Uterus (tissue), 4 donors: ENCODE measurements at places on chromosomes 12 and 14. TPM values are rescaled to one million over a fixed set of nuclear protein-coding genes. Genes with fewer than 3 reads are reported as not detected.
A peak's percentile ranks its signal among the peaks of the same experiment; 100 is the strongest.

The SOCS2 gene
- total RNA-seq, result 146 TPM

The KLRC2 gene
- not detected for total RNA-seq

The AKAP3 gene
- 1.6 TPM for total RNA-seq

- H3K36me3 ChIP-seq, result no peaks in the 10 kb centered on the region
- H3K4me3 ChIP-seq, result no peak overlapping the region
- H3K27me3 ChIP-seq, result no peaks in the 10 kb centered on the region
- no peak for DNase-seq
Observed at GRCh38 chr12:121325922-121326396, 26.3 kb downstream of the ANAPC5 start.

DNA sequence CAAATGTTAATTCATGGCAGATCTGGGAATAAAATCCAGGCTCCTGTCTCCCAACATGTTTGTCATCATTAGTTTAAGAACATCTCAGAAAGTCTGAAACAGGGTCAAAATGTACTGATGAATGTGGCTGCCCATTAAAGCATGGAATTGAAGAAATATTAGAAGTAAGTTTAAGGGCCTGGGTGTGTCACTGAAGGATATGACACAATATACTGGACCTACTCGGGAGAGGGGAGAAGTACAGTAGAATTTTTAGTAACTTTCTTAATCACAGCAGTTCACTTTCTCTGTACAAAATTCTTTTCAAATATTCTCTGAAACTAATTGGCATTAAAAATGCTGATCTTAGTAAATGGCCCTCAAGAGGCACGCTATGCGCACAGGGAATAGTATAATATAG lies 185.5 kb downstream of the ETV6 start:
- no peak overlapping the region for H3K27ac ChIP-seq
- no peaks in the 10 kb centered on the region for H3K4me1 ChIP-seq
- H3K4me3 ChIP-seq, result no peak overlapping the region
- H3K36me3 ChIP-seq, result no peaks in the 10 kb centered on the region
- DNase-seq, result no peak
- no peaks in the 10 kb centered on the region for H3K27me3 ChIP-seq

- no peak for DNase-seq
- no peak overlapping the region for H3K4me3 ChIP-seq
- no peak overlapping the region for H3K27ac ChIP-seq
- H3K27me3 ChIP-seq, result no peaks in the 10 kb centered on the region
- H3K36me3 ChIP-seq, result no peaks in the 10 kb centered on the region
- no peaks in the 10 kb centered on the region for H3K4me1 ChIP-seq
Observed at GRCh38 chr12:58888131-58888783, 32.0 kb downstream of the LRIG3 start.

DNA sequence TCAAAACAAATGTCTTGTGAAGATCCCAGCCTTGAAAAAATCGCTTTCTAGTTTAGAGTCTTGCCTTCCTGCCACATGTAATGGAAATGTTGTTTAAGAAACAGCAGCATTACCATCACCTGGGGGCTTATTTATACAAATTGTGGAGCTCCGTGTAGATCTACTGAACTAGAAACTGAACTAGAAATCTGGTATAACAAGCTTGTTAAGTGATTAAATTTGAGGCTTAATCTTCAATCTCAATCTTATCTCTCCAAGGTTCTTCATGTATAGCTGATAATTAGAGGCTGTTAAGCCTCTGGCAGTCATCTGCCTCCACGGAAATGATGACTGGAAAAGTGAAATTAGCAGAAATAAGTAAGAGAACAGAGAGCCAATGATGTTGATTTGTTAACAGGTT lies 92.0 kb upstream of the FGD4 start:
- H3K4me3 ChIP-seq, result no peak overlapping the region
- no peaks in the 10 kb centered on the region for H3K4me1 ChIP-seq
- H3K36me3 ChIP-seq, result no peaks in the 10 kb centered on the region

- no peaks in the 10 kb centered on the region for H3K36me3 ChIP-seq
- no peak for DNase-seq
- no peaks in the 10 kb centered on the region for H3K4me1 ChIP-seq
- H3K4me3 ChIP-seq, result no peak overlapping the region
- no peaks in the 10 kb centered on the region for H3K27me3 ChIP-seq
Observed at GRCh38 chr12:40338071-40338470, 113.3 kb downstream of the LRRK2 start.

DNA sequence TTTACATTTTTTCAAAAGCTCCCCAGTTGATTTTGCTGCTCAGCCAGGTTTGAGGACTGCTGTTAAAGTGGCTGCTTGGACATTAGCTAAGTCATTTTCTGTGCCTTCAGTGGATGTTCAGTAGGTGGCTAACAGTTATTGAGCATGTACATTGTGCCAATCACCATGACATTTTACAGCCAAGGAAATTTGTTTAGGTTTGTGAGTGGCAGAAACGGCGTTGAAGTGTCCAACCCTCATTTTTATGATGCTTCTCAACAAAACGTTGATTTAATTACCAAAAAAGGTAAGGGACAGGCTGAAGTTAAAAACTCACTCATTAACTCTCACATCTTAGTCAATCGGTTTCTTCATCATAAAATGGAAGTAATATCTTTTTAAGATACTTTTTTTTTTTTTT lies 37.0 kb upstream of the LRIG3 start:
- H3K27ac ChIP-seq, result no peak overlapping the region
- no peaks in the 10 kb centered on the region for H3K4me1 ChIP-seq
- H3K36me3 ChIP-seq, result no peaks in the 10 kb centered on the region
- DNase-seq, result no peak

DNA sequence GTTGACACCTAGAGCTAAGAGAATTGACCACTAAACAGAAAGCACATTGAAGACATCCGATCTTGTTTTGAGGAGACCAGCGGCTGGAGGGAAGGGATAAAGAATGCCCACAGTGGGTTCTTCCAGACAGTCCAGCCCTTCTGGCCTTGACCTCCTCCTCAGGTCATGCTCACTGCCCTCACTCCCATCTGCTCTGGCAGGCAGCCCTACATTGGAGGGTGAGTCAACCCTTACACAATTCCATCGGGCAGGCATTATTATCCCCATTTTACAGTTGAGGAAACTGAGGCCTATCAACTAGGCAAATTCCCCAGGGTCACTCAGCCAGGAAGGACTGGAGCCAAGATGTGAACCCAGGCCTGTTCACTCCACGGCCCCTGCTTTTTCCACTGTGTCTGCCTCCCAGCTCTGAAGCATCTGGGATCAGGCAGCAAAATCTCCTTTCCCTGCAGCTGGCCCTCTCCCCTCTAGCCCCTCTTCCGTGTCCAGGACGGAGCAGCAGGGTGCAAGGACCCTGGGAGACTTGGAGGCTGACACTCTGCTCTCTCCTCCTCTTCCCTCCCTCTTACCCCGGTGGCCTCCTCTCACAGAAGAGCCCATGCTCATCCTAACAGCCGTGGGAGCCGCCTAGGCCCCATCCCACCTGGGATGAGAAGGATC lies 5.3 kb downstream of the SCNN1A start:
- H3K36me3 ChIP-seq, result no peaks in the 10 kb centered on the region
- H3K27me3 ChIP-seq, result no peaks in the 10 kb centered on the region
- no peak for DNase-seq
- H3K4me3 ChIP-seq, result no peak overlapping the region
- no peaks in the 10 kb centered on the region for H3K4me1 ChIP-seq

- no peak overlapping the region for H3K4me3 ChIP-seq
- no peaks in the 10 kb centered on the region for H3K36me3 ChIP-seq
Observed at GRCh38 chr12:110537605-110538409, 35.7 kb downstream of the RAD9B start.

DNA sequence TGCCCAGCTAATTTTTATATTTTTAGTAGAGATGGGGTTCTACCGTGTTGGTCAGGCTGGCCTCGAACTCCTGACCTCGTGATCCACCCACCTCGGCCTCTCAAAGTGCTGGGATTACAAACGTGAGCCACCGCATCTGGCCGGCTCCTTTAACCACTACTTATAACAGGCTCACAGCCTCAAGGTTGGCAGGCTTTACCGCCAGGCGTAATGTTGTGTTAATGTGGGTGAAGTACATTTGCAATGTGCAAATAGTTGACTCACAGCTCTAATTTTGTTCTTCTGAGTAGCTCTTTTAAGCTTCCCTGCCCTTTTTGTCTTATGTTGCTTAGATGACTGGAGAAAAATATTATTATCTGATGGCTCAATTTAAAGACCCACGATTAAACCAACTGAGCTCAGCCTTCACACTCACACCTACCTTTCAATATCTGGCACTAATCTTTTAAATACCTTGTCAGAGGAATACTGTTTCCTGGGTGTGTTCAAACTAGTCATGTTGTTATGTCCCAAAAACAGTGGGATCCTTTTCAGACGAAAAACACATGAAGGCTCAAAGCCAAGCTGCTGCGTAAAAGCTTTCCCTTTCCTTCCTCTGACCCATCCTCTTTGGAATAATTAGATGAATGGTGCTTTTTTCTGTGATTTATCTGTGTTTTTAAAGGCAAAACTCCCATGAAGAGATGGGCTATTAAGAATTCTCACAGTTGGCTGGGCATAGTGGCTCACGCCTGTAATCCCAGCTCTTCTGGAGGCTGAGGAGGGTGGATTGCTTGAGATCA lies 57.2 kb upstream of the USP44 start:
- peak; percentile 36 for DNase-seq
- no peaks in the 10 kb centered on the region for H3K36me3 ChIP-seq
- no peaks in the 10 kb centered on the region for H3K27me3 ChIP-seq
- no peak overlapping the region for H3K4me3 ChIP-seq
- H3K4me1 ChIP-seq, result no peaks in the 10 kb centered on the region
- H3K27ac ChIP-seq, result peak overlapping the region; percentile 42

DNA sequence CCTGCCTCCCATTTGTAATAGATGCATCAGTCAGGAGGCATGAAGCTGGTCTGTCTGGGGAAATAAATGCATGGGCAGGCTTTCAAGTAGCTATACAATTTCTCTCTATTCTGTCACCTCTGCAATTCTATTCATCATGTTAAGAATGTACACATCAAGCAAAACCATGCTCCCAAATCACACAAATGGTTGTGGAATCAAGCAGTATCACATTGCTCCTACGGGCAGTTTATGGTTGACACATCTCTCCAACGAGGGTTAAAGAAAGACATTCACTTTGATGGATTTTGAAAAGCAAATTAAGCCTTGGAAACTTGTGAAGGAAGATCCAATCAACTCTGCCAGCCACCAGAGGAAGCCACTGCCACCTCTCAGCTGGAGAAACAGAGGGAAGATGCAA lies 1277.4 kb upstream of the TMEM132C start:
- no peaks in the 10 kb centered on the region for H3K27me3 ChIP-seq
- DNase-seq, result no peak
- H3K4me1 ChIP-seq, result no peaks in the 10 kb centered on the region

DNA sequence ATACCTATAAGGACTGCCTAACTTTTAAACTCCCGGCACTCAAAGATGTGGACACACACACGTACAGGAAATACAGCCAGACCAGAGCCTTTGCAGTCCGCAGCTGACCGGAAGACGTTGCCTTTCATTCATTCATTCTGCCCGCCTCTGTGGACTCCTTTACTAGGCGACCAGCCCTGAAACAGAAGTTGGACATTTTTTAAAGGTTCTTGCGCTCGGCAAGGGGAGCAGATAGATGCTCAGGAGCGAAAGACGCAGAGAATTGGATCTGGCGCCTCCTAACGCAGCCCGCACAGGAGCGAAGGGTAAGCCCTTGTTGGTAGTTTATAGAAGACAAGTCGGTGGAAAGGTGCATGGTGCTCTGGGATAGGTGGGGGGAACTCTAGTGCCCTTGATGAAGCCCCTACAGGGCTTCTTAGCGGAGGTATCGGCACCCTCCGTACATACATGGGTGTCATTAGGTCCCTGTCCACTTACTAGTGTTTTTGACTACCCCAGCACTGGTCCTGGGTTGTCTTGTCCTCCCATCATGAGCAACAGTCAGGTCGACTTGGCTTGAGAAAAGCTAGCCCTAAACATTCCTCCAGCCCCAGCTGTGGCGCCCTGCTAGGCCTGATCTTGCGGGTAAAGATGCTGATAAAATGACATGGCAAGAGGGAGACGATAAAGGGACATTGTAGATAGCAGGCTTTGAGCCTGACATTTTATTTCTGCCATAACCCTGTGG lies at the start of gene KDM2B:
KDM2B (minus strand) TSS at position 65 of the 727 bp plus-strand sequence. CDS start 112 bp downstream, outside the sequence.
- peak; percentile 38 for DNase-seq
- H3K27me3 ChIP-seq, result no peaks in the 10 kb centered on the region
- no peaks in the 10 kb centered on the region for H3K4me1 ChIP-seq
- H3K27ac ChIP-seq, result peak within 1 kb of the TSS; percentile 80

DNA sequence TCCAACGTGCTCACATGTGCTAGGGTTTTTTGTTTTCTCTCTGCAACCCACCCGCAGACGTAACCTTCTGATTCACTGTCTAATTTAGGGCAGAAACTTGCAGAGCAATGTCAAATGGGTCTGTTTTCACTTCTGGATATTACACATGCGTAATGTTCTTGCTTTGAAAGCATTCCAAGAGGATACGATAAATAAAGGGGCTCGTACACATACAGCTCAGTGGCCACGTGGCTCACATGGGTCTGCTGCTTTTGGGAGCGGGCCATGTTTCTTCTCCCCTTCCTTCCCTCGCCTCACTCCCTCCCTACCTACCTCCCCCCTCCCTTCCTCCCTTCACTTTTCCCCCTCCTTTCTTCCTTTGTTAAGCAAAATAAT lies 23.4 kb downstream of the CACNA1C start:
- peak; percentile 85 for DNase-seq
- peak overlapping the region; percentile 78 for H3K27ac ChIP-seq
- no peaks in the 10 kb centered on the region for H3K27me3 ChIP-seq
- peaks cover 8% of the 10 kb centered on the region for H3K4me1 ChIP-seq
- no peak overlapping the region for H3K4me3 ChIP-seq

- H3K4me3 ChIP-seq, result no peak overlapping the region
- no peaks in the 10 kb centered on the region for H3K27me3 ChIP-seq
- H3K27ac ChIP-seq, result no peak overlapping the region
- DNase-seq, result no peak
Observed at GRCh38 chr14:64562436-64562835, 12.7 kb downstream of the PPP1R36 start.

DNA sequence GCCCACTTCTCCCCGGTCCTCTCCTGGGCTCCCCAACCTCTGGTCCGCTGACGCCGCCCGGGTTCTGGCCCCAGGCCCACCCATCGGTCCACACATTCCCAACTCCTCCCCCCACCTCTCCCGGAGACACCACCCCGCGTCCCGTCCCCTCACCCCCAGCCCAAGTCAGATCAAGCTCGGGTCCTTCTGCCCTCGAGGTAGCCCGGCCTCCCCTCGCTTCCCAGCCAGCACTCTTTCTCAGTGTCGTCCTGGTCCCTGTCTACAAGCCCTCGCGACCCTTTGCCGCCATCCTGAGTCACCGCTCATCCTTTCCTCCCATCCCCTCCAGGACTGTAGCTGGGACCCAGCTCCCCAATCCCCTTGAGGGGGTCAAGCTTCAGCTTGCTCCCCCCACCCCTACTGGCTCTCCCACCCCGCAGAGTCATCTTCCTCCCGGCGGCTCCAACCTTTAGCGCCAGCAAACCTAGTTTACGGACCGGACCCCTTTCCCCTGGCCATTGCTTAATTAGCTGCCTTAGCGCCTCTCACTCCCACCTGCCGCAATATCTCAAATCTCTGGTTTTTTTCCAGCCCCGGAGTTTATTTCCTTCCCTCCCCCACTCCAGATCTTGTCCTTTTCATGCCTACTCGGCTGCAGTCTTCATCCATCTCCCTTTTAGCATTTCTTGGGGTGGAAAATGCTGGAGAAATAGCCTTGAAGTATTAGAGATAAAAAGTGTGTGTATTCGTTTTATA lies 1.1 kb downstream of the PPP4R4 start:
- no peaks in the 10 kb centered on the region for H3K36me3 ChIP-seq
- H3K4me1 ChIP-seq, result peaks cover 18% of the 10 kb centered on the region
- no peak overlapping the region for H3K27ac ChIP-seq
- peaks cover 3% of the 10 kb centered on the region for H3K27me3 ChIP-seq
- H3K4me3 ChIP-seq, result peak overlapping the region; percentile 52

GRCh38 chr14:59359431-59360124 lies 105.6 kb downstream of the GPR135 start:
- H3K4me1 ChIP-seq, result no peaks in the 10 kb centered on the region
- H3K36me3 ChIP-seq, result no peaks in the 10 kb centered on the region
- no peak overlapping the region for H3K4me3 ChIP-seq
- H3K27ac ChIP-seq, result peak overlapping the region; percentile 81
- H3K27me3 ChIP-seq, result no peaks in the 10 kb centered on the region
